Pons (tissue), 1 donor: ENCODE measurements at places on chromosomes 7 and 10.

DNA sequence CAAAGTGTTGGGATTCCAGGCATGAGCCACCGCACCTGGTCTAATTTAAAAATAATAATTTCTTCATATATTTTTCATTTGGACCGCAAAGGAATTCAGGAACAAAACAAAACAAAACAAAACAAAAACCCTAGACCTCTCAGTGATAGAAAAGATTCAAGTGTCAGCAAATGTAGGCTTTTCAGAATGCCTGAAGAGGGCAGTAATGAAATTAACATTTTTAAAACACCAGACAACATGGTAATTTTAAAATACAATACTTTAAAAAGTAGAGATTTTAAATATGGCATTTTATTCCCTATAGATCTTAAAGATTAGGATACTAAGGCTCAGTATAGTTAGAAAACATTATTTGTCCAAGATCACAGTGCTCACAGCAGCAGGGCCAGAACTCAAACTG is 36.6 kb downstream of the DNMBP start:
- no peak for DNase-seq

DNA sequence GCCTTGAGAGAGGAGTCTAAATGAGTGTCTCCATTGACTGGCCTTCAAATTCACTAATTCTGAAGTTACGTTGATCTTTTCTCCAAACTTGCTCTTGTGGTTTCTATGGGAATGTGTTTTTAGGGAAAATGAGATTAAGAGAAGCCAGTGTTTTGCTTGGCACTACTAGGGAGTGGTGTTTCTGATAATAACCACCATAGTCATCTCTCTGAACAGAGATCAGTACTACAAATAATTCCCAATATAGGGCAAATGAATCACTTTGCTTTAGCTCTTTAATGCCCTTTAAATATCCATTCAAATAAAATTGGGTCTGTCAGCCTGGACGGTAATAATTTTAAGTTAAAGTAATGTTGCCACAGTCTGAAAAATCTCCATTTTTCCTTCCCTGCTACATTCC is 90.8 kb downstream of the NRF1 start:
- DNase-seq = no peak

DNA sequence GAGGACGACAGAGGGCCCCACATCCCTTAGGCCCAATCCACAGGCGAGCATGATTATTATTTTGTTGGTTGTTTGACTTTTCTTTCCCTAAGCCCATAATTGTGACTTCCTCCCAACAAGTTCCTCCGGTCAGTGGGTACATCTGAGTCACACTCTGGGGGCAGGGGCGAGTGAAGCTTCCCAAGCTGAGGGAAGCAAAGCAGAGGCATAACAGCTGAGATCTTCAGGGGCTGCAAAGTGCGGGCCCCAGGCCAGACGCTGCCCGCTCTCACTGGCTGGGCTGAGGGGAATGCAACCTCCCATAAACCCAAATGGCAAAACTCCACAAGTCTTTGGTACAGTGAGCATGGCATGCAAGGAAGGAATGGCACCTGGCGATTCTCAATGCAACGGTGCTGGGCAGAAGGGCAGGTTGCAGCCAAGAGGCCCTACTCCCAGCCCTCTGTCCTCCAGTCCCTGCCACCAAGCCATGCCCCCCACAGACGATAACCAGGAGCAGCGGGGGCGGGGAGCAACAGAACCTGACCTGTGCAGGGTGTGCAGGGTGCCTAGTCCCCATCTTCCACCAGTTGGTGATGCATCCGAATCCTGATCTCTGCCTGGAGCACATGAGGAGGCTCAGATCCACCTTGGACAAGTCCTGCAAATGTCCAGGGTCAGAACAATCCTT is 25.3 kb downstream of the TNS3 start:
- DNase-seq = no peak

DNA sequence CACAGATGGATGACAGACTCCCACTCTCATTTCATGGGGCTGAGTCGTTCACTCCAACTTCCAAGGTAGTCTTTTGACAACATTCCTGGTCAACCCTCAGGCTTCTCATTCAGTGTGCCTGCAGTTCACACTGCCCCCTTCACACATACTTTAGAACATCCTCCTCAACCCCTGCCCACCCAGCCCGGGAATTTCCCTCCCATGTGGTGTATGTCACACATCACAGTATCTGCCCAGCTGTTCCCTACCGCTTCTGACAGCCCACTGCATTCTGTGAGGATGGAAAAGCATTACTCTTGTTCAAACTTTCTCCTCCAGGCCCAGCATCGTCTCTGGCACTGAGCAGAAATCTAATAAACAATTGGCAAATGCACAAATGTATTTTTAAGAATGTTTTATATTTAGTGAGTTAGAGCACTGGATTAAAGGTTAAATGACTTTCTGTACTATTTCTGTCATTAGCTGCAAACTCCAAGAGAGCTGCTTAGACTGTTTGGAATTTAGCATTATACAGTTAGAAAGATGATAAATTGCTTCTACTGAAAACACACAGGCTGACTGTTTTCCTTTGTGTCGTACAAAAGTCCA is 110.4 kb downstream of the SFMBT2 start:
- no peak for DNase-seq

DNA sequence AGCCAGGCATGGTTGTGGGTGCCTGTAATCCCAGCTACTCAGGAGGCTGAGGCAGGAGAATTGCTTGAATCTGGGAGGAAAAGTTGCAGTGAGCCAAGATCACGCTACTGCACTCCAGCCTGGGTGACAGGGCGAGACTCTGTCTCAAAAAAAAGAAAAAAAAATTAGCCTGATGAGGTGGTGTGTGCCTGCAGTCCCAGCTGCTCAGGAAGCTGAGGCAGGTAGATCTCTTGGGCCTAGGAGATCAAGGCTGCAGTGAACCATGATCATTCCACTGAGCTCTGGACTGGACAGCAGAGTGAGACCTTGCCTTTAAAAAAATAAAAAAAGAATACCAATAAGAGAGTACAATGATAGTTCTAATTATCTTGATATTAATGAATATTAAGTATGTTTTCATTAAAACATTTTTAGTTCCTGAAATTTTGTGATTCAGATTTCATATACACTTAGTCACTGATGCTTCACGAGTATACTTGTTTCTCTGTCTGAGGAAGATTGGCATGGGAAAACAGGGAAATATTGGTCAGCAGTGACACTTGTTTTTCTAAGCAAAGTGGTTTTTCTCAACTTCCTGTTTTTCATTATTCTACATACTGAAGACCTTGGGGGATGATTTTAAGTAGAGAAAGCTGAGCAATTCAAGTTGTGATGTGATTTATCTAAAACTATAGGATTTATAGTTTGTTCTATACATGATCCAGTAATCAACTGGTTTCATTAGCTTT is 76.8 kb downstream of the ADK start:
- peak; percentile 57 for DNase-seq

DNA sequence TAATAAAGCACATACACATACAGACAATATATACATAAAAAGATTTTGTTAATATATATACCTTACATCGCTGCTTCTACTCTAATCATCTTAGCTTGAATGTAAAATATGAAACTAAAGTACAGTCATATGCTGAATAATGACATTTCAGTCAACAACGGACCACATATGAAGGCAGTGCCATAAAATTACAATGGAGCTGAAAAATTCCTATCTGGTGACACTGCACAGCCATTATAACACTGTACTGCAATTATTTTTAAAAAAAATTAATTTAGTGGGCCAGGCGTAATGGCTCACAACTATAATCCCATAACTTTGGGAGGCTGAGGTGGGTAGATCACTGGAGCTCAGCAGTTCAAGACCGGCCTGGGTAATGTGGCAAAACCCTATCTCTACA is 122.3 kb downstream of the JMJD1C start:
- no peak for DNase-seq
